ENCODE measurements at places on chromosomes 3 and 15.

DNA sequence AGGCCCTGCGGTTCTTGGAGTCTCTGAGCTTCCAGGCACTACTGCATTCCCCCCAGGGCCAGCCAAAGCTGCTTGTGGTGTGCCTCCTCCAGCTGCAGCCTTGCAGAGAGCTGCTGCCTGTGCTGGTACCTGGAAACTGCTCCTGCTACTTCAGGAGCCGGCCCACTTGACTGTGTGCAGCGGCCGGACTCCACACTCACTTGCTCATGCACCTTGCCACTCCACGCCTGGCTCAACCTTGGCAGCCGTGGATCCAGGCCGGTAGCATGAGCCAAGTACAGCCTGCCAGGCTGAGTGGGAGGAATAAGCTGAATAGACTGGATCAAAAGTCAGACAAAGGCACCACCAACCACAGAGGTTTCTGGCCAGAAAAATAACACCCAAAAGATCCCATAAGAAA is 169.7 kb downstream of the TJP1 start:
- no peak for DNase-seq

DNA sequence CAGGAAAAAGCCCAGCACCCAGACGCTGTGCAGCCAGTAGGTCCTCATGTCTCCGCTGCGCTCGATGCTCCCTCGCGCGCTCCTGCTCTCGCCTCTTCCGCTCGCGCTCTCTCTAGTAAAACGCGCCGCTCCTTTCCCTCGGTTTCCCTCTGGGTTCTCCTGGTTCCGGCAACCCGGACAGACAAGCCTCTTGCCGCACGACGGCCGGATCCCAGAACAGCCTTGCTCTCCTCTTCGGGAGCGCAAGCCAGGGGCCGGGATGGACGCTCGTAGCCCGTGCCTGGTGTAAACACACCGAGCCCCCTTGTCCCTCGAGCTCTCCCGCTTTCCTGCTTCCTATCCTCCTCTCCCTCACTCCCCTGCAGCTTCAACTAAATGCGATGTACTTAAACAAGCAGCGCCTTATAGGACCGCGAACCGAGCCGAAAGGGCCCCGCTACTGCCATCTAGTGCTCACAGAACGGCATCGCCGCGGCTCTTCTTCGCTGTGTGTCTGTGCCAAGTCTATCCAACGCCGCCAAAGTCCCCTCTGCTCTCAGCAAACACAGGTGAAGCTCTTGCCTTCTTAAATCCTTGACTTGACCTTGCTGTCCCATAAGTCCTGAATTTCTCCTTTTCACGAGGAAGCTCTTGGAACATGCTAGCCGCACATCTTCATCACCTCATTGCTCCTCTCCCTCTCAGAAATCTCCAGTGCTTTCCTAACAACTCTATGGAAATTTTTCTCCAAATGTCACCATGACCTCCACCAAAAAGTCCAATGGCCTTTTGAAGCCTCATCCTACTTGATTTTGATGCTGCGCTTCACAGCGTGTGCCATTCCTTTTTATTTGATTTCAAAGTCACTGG is 1037.2 kb downstream of the IGSF11 start:
- peak; percentile 1 for DNase-seq

- DNase-seq, result no peak
These were observed 167.4 kb downstream of the ADAMTS17 start for GRCh38 chr15:100174159-100174903.

DNA sequence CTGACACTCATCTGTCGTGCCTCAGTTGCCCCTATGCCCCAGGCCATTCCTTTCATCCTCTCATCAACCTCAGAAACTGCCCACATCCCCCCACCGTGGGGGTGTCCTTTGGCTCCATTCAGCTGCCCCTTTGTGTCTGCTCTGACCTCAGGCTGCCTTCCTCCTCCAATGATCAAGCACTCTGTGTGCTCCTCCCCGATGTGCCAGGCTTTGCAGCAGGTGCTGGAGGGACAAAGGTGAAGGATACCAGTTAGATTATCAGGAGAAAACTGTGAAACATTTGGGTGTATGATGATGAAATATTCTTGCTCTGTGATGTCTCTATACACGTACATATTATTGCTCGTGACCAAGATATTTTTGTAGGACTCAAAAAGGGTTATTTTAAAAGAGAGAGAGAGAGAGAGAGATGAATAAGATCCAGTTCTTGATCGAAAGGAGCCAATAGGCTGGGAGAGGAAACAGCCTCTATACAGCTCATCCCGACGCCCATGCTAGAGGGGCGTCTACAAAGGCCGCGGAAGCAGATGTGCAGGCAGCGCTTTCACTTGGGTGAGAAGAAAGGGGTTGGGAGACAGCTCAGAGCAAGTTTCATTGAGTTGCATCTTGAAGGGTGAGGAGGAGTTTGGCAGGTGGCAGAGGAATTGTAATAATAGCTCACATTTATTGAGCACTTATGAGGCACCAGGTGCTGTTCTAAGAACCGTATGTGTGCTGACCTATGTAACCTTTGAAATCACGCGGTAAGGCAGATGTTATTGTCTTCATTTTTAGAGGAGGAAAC is 28.3 kb upstream of the ADCY5 start:
- no peak for DNase-seq

- DNase-seq, result no peak
These were observed 104.4 kb upstream of the ZBTB20 start for GRCh38 chr3:115251509-115251908.

DNA sequence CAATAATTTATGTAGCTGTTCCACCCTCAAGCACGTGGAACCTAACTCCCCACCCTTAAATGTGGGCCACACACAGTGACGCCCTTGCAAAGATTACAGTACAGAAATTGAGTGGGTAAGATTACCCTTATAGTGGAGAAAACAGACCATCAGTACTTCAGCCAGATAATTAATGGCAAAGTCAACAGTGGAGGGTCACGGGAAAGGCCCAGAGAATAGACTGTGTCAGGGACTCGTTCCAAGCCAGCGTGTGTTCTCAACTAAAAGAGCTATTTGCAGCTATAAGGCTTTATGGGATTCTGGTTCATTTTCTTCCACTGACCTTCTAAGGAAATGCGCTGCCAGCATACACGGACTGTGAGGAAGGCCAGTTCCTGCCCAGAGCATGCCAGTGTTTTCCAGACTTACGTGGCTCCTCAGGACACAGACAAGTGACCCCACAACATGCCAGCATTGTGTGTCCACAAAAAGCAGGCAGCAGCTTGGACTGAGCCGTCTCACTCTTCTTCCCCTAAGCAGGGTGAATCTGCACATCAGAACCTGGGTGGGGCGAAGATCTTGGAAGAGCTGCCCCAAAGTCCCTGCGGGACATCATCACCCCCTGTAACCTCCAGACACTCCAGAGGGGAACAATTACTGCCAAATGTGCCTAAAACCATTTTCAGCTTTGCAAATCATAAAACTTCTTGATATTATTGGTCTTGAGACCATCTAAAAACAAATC is 428.5 kb downstream of the OCA2 start:
- no peak for DNase-seq

- no peak for DNase-seq
These were observed 29.7 kb downstream of the DENND4A start for GRCh38 chr15:65762399-65762798.

GRCh38 chr3:167882057-167882667 is 146.6 kb downstream of the SERPINI1 start:
- DNase-seq, result no peak

- no peak for DNase-seq
These were observed 107.6 kb downstream of the PEX5L start for GRCh38 chr3:179929091-179929529.

GRCh38 chr15:68328443-68328842 is 50.9 kb downstream of the FEM1B start:
- DNase-seq, result no peak

- DNase-seq, result no peak
These were observed 17.1 kb upstream of the PLXND1 start for GRCh38 chr3:129623447-129624118.

GRCh38 chr3:105458518-105459215 is 92.0 kb downstream of the ALCAM start:
- no peak for DNase-seq

GRCh38 chr3:101036213-101036618 is 43.0 kb upstream of the ABI3BP start:
- DNase-seq, result no peak

- no peak for DNase-seq
These were observed 8.6 kb upstream of the ARNT2 start for GRCh38 chr15:80395616-80396015.

- DNase-seq, result no peak
These were observed 36.1 kb upstream of the PLSCR5 start for GRCh38 chr3:146640955-146641867.

GRCh38 chr15:66831801-66832390 is 129.9 kb downstream of the SMAD6 start:
- no peak for DNase-seq

GRCh38 chr3:31244929-31245817 is 287.6 kb upstream of the STT3B start:
- DNase-seq, result no peak

DNA sequence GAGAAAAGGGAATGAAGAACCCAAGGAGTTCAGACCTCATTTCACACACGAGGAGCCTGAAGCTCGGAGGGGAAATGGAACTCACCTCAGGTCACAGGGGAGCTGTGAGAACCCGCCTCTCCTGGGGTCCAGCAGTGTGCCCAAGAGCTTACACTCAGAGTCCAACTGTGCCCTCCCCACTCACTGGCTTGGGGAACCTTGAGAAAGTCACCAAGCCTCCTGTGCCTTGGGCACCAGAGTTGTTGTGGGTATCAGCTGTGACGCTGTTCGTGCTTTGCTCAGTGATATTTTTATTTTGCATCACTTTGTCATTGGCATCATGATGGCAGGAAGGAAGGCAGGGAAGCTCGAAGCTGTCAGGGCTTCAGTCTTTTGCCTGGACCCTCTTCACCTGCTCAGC is 83.4 kb downstream of the TLE3 start:
- DNase-seq, result no peak

- no peak for DNase-seq
These were observed 3.9 kb upstream of the DPP8 start for GRCh38 chr15:65521350-65521749.

- no peak for DNase-seq
These were observed 60.6 kb downstream of the FGD5 start for GRCh38 chr3:14879211-14879874.

GRCh38 chr3:188524052-188524451 is 370.1 kb downstream of the LPP start:
- DNase-seq, result no peak

DNA sequence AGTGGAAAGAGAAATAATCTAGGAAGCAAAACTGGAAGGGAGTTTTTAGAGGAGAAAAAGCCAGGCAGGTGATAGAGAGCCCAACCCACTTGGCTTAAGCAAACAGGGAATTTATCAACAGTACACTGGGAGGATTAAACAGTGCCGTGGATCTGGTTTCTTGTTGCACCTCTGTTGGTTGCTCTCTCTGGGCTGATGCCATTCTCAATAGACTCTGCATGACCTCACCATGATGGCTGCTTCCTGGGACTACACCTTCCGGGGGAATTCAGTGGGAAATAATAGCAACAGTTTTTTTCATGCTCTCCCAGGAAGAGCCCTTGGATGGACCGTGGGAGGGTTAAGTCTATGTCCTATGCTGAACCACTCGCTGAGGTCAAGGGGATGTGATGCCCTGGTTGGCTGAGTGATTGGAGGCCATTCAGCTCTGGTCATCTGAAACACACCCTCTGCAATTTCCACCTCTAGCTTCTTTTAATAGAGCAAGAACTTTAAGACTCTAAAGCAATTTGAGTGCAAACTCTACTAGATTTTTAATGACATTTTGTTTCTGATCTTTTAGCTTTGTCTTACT is 74.2 kb downstream of the EPHB1 start:
- no peak for DNase-seq

- no peak for DNase-seq
These were observed 59.3 kb upstream of the LMOD3 start for GRCh38 chr3:69181592-69182211.

GRCh38 chr15:57227166-57227565 is 149.1 kb upstream of the CGNL1 start:
- no peak for DNase-seq
